Left renal pelvis (tissue), 4 donors: ENCODE measurements at places on chromosomes 2 and 18.

DNA sequence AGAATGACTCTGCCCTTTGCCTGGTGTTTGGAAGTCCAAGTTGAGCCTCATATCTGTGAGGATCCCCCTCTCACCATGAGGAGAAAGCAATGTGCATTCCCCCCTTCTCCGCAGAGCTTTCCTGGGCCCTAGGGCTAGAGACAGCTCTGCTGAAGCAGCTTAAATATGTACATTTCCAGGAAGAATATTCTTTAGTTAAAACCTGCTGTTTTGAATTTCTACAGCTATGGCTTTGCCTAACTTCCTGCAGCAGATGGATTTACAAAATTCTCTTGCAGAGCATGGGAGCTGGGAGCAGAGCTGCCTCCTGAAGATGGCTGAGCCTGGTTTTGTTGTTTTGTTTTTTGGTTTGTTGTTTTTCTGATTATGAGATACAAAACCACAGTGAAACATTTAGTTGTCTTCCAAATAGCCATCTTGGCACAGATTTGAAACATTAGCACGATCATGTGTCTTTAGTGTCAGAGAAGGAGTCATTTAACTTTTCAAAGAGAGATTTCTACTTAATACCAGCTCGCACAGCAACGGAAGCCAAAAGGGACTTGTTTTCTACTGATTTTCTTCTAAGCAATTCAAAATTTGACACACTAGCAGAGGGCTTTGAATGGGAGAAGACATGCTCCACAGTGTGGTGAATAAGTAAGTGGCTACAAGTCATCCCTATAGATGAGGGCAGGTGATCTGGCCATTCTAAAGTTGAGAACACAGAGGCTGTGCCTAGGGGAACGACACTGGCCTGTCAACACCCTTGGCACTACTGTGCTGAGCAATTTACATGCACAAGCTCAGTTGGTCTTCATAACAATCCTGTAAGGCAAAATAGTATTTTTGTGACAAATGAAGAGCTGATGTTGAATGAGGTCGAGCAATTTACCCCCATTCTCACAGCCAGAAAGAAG, 222.6 kb downstream of the MREG start:
- no peak for DNase-seq

GRCh38 chr18:2625217-2625616, 30.3 kb upstream of the SMCHD1 start:
- DNase-seq = no peak

DNA sequence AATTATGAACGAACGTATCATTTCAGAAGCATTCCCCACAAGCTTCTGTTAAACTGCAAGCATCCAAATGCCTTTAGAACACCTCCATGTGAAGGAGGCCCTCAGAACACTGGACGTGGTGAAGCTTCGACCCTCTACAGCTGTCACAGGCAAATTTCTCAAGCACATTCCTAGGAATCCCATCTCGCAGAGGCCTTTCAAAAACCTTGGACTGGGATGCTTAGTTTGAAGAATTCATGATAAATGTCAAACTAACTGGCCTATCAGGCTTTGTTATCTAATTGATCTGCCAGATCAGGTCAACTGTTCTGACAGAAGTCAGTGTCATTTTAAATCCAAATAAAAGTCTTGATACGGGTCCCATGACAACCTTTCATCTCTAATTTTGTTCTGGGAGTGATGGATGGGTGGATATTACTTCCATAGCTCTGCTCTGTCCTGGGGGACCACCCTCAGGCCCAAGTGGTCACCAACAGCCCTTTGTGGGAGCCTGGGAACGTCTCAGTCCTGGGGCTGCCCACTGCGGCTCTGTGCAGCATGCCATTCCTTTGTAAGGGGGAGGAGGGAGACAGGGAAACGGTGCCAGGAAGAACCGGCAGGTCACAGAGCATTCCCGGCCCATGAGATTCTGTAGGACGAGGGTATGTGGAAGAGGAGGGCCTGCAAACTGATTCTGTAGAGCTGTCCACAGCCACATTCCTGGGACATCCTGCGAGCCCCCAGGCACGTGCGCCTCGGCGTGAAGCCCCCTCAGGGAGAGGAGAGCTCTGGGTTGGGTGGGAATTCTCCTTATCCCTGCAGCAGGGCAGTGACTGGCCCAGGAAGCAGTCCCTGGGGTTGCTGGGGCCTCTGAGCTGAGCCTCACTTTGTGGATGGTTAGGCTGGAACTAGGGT, 59.1 kb upstream of the PXDN start:
- no peak for DNase-seq

DNA sequence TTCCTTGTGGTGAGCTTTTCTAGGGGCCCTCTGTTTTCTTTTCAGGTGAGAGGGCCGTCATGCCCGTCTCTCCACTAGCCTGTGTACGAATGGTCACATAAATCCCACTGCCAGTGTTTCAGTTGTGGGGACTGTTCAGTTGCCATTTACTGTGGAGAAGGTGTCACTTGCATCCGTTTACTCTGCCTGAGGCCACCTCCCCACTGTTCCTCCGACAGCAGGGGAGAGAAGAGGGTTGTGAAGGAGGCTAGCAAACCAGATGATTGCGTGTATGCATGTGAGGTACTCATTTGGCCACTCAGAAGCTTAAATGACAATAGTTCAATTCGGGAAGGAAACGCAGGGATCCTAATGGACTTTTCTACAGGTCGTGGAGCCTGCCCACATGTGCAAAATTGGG, 3.3 kb downstream of the MTCL1 start:
- no peak for DNase-seq

DNA sequence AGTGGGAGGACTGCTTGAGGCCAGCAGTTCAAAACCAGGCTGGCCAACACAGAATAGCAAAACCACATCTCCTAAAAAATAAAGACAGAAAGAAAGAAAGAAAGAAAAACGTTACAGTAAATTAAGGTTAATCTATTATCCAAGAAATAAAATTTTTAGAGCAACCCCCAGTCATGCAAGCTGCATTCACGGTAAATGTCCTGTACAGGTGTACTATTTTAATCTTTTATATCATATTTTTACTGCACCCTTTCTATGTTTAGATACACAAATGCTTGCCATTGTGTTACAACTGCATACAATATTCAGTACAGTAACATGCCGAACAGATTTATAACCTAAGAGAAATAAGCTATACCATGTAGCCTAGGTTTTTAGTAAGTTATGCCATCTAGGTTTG, 6.0 kb downstream of the PDIA6 start:
- no peak for DNase-seq

DNA sequence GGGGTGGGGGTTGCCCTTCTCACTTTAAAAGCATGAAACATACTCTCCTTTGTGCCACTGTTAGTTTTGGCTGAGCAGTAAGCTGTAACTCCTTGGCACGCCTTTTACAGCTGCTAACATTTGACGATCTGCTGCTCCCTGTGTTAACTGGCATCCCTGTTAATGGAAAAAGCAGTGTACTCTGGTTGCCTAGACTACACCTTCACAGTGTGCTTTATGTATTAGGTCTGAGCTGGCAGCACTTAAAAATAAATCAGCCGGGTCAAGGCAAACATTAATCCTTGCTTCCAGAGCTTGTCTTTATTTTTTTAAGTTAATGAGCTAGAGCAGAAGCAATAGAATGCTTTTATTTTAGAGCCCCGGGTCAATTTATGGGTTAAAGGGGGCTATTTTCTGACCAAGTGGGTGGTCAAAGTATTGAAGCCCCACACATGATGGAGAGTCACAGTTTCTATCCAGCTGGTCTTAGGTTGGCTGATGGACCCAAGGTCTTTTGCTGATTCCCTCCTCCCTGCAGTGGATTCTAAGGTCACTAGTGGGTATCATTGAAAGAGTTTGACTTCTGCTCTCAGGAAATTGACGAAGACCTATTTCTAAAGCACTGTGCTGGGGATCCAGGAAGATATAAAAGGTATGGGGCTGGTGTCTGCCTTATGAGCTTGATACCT, 54.5 kb downstream of the CFAP221 start:
- peak; percentile 49 for DNase-seq
